Epithelial cell of proximal tubule (primary cell): ENCODE measurements at places on chromosomes 4 and X.

- DNase-seq: no peak
These were observed 1.5 kb upstream of the MAP7D2 start for GRCh38 chrX:20118065-20118824.

GRCh38 chr4:113077575-113077974 is 28.1 kb downstream of the ANK2 start:
- no peak for DNase-seq

DNA sequence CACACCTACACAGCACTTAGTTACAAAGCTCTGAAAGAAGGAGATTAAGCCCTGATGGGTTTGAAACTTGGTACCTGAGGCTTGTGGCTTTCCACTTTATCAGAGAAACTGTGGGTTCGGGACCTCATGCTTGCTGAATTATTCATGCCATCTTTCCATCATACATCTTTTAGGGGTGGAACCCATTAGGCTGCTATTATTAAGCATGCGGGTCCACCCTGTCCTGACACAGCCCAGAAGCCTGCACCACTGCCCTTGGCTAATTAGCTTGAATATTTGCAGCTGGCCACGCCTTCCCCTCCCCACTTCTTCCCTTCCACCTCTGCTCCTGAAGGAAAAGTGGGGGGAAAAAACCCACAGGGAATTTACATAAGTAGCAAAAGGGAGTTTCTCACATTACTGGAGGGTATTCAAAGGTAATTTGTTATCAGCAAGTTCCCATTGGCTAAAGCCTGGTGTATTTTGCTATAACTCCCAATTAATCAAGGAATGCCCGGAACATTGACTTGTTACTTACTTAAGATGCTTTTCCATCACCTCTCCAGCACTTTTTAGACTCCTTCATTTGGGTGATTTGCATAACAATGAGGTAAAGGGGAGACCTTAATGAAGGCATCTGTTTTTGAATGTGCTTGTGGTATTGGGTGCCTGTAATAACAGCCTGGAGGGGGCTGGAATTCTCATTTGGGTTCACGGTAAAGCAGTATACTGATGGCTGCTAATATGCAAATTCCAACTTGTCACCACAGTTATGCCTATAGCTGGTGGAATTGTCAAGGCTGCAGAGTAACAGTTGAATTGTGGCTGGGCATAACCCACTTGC is 231.7 kb upstream of the GATB start:
- DNase-seq: no peak

- no peak for DNase-seq
These were observed 1234.2 kb downstream of the FAM133A start for GRCh38 chrX:94908171-94908570.

GRCh38 chr4:47567511-47567910 is 82.4 kb downstream of the ATP10D start:
- no peak for DNase-seq

DNA sequence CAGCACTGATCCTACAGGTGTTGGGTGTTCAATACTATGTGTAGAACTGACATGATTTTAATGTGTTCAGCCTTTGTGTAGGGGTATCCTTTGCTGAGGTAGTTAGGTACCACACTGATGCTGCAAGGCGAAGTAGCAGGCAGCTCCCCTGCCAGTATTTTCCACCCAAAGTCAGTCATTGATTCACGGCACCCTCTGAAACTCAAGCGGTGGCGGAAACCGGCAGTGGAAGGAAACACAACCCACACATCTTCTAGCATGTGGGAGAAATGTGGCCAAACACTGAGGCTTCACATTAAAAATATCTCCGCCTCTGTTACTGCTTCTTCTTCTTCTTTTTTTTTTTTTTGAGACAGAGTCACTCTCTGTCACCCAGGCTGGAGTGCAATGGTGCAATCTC is 126.3 kb downstream of the AASDH start:
- DNase-seq: no peak

DNA sequence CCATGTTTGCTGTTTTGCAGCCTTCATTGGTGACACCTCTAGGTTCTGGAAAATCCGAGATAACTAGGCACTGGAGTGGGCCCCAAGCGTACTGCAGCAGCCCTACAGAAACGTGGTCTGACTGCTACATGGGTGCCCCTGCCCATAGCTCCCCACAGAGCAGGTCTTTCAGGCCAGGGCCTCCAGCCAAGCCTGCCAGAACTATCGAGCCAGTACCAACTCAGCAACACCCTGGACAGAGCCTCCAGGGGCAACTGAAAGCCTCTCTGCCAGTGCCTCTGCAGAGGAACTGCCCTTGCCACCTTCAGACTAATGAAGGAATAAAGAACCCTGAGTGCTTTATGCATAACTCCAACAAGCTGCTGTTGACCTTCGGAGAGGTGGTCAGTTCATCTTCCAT is 111.1 kb upstream of the PPP3CA start:
- no peak for DNase-seq

DNA sequence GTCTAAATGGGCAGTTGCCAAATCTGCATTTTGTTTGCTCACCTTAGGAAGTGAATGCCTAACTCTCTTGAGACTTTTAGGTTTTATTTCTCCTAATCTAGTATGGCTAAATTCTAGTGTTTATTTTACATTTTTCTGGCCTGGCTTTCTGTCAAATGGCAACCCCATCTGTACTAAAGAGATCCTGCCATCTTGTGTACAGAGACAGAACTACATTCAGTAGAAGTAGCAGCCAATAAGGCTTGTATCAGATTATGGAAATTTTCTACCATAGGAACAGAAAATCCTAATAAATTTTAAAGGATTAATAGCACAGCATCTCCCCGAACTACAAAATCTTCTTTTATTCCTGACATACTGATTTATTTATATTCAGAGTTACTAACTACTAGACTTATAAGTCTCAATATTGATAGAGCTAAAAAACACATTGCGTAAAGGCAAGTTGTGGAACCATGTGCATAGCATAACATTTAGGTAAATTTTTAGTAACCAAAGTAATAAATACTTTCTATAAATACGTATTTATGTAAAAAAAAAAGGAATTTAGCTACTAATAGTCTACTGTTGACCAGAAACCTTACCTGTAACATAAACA is 45.5 kb downstream of the TMEM144 start:
- DNase-seq: peak; percentile 7

- DNase-seq: no peak
These were observed 2.8 kb upstream of the ARHGAP4 start for GRCh38 chrX:153928846-153929245.

DNA sequence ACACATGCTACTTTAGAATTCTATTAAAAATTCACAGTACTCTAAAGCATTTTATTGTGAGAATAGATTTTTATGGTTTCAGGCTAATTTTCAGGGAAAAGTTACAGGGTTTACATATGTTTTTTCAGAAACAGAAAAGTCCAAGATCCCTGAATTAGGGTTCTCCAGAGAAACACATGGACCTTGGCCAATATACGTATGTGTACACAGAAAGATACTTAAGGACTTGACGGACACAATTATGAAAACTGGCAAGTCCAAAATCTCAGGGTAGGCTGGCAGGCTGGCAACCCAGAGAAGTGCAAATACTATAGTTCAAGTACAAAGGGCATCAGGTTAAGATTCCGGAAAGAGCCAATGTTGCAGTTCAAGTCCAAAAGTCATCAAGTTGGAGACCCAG is 1897.8 kb upstream of the PCDH10 start:
- DNase-seq: no peak

DNA sequence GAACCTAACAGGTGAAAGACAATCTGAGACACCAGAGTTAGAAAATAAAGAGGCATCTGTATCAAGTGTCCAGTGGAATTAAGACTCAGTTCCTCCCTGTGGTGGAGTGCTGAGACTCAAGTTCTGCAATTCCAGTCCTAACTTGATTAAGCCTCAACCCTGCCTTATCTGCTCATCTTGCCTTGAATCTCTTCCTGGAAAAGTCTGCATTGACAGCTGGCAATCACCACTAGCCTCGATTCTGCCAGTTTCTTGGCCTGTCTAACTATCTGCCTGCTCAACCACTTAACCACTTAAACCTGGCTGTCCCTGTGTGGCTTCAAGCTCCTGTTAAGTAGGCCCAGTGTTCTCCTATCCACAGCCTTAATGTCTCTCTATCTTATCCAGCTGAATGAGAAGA is 22.4 kb upstream of the NEIL3 start:
- no peak for DNase-seq

DNA sequence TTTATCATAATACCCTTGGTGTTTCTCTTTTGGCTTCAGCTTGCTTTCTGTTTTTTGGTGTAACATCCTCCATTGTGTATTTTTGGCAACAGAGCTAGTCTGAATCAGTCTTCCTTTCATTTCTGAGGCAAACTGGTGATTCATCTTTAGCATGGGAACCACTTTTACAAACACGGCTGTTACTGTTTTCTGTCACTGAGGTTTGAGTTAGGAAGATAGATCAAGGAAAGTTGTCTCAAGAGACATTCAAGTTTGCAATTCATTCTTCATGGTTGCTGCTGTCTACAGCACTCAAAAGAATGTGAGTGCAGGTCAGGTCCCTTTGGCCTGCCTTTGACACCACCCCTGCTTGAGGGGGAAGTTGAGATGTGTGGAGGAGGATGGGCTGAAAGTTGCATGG is 36.3 kb downstream of the IL21 start:
- DNase-seq: no peak

DNA sequence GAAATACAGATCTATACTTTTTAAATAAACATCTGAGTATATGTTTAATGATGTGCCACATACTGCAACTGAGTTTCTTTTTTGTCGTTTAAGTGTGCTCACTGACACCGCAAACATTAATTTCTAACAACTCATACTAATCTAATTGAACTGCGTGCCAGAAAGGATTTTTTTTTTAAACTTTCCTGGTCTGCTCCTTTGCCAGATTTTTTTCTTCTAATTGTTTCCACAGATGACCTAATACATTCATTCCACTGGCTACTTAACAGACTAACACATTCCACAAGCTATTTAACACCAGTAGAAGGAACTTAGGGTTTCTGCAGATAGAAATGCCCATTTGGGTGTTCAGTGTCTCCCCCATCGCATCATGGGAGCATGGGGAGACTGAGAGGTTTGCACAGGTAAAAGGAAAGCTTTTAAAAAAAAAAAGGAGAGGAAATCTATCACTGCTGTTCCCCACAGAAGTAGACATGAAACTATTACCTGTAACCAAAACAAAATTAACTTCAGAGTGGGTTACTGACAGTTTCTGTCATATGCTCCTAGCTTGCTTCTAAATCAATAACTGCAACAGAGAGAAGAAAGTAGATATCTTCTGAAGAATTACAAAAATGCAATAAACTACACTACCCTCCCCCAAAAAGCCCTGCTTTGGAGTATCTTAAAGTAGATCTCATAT is 31.6 kb downstream of the SH3KBP1 start:
- DNase-seq: no peak

- no peak for DNase-seq
These were observed 14.1 kb downstream of the NSG1 start for GRCh38 chr4:4401036-4401435.

- no peak for DNase-seq
These were observed 13.5 kb downstream of the NSUN7 start for GRCh38 chr4:40763228-40763716.

DNA sequence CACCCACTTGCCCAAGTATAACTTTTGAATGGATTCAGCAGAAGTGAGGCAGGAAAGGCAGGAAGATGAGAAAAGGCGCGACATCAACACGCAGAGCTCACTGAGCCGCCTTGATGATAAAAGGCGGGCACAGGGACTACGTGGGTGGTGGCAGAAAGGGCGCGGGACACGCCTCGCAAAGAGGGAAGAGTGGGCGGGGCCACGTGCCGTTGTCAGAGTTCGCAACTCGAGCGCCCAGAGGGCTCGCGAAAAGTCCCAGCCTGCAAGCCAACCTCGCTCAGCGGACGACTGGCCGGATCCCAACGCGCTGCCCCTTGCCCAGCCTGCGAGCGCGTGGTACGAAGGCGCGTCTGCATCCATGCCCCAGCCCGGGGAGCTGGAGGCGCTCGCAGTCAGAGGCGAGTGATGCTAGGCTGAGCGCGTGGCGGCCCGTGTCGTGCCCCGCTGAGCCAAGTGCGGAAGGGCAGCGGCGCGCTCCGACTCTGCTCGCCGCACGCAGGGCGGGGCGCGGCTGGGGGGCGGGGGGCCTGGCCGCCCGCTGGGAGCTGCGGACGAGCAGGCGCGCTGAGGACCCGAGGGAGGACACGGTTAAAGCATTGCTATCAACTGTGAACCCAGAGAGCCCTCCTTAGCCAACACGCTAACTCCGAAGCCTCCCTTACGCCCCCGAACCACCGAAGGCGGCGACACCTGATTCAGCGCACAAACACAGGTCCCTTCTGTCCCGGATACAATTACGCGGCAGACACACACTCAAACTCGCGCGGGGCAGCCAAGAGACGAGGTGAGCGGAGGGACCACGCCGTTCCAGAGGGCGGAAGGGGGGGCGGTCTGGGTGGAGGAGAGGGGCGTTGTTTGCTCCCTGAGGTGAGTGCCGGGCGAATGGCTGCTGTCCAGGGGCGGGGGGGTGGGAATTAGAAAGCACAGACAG is at the start of gene UGT8:
UGT8 (plus strand) TSS at position 617 of the 931 bp plus-strand sequence. CDS start 24,074 bp downstream, outside the sequence.
- DNase-seq: no peak

DNA sequence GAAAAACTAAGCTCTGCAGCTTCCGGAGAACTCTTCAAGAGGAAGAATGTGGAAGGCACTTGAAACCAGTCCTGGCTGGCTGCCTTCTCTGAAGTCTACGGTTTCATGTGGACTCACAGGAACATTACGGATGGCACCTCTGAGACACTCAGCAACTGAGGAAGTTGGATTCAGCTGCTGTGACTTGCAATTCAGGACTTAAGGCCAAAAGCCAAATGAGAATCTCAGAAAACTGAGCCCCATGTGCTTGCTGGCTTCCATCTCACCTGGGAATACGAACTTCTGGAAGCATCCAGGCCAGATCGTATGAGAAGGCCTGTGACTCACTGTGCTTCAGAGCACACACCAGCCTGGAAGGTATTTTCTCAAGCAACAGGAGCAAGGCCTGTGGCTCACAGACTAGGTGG is 107.8 kb upstream of the GPC4 start:
- DNase-seq: no peak

GRCh38 chr4:125956276-125956675 is 641.5 kb downstream of the FAT4 start:
- no peak for DNase-seq

DNA sequence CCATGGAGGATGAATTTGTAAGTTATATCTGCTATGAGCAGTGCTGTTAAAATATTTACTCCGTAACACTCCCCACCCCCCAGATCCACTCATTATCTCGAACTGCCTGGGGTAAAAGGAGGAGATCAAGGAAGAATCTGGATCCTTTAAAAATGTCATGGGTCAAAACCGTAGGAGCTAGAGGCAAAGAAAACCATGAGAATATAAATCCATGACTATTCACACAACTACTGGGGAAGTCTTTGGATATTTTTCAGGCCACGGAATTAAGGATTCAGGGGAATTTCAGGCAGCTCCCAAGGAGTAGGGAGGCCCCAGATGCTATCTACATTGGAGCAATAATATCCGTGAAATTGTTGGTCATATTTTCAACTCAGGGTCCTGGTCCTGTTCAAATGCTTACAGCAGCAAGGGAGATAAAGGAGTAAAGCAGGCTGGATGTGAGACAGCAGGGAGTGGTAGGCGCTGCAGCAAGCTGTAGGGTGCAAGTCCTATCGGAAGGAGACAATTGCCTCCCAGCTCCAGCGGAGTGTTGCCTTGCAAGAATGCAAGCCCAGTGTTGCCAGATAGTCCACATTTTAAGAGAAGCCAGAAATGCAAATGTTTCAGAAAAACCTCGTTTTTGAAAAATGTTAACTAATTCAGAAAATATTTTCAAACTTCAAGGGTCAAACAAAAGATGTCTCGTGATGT is 116.2 kb upstream of the KIT start:
- no peak for DNase-seq
